ENCODE measurements at places on chromosomes 3 and 15. TPM values are rescaled to one million over a fixed set of nuclear protein-coding genes. Genes with fewer than 3 reads are reported as not detected.

Gene GRK7
- not detected for total RNA-seq

Gene AQR
- 34.6 TPM for total RNA-seq

Gene CLPX
- 43.8 TPM for total RNA-seq

Gene CLDN18
- total RNA-seq = not detected

Gene CGNL1
- 11.0 TPM for total RNA-seq

Gene GP5
- 0.49 TPM for total RNA-seq

Gene RBPMS2
- 0.09 TPM for total RNA-seq

Gene SPINT1
- not detected for total RNA-seq

Gene LYZL4
- total RNA-seq = not detected

Gene ATP13A5
- not detected for total RNA-seq

Gene C2CD4A
- total RNA-seq = not detected

Gene ROPN1
- not detected for total RNA-seq

Gene CAPN7
- total RNA-seq = 47.3 TPM

Measured in fibroblast of the aortic adventitia (primary cell).